Nucleus accumbens (tissue), 56 donors: ENCODE measurements at places on chromosomes 5 and 9.

DNA sequence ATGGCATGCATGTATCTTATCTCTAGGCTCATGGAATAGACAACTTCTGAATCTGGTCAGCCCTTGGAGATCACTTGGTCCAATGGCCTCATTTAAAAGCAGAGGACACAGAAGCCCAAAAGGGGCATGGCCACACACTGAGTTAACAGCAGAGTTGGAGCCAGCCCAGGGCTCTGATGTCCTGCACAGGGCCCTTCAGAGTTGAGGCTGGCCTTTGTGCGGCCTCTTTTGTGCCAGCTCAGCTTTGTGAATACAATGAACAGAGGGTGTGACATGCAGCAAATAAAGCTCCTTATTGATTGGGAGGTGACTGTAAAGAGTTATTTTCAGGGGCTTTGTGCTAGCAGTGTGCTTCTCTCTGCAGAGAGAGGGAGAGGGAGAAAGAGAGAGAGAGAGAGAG, 150.1 kb upstream of the STK32A start:
- DNase-seq: peak; percentile 79

DNA sequence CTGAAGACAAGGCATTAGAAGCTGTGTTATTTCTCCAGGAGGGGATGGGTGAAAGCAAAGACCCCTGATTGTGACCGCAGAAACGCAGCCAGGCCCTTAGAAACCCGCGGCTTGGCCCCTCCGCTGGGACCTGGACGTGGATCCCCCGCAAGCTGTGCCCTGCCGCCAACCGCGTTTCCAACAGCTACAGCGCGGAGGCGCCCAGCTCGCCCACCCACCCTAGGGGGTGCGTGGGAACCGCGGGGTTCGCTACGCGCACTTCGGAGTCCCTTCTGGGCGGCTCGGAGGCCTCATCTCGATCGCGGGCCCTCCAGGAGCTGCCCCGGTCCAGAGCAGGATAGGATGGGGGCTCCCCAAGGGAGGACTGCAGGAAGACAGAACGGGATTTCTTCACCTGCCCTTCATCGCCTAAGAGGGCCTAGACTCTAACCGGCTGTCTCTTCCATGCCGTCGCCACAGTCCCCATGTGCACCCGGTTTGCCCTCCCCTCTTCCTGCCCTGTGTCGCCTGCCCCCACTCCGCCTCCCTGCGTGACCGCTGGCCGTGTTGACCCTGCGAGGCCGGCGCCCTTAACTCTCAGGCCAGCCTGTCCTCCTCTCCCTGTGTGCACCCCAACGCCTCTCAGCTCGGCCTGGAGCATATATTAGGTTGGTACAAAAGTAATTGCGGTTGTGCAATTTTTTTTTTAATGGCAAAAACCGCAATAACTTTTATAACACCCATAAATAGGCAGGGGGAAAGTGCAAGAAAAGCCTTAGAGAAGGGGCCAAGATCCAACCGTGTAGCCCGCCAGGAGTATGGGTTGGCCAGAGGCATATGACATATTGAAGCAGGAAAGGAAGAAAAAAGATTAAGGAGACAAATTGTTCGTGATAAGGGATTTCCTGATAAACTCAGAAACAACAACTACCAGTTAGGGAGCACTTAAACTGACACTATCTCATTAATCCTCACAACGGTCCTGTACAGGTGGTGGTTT, 68.1 kb upstream of the FREM1 start:
- no peak for DNase-seq

DNA sequence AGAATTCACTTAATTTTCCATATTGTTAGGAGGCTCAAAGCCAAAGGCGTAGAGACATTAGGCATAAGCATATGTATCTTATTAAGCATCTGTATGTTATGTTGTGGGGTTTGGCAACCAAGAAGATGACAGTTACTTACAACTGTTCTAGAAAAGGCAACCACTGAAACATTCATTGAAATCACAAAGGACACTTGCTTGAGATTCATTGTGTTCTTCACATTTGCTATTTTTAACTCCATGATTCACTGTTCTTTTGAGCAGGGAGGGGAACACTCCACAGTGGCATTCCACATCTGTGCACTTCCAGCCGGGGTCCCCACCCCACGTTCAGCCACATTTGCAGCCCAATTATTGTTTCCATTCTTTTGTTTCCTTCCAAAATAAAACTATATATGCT, 107.1 kb downstream of the PALM2AKAP2 start:
- DNase-seq: no peak

DNA sequence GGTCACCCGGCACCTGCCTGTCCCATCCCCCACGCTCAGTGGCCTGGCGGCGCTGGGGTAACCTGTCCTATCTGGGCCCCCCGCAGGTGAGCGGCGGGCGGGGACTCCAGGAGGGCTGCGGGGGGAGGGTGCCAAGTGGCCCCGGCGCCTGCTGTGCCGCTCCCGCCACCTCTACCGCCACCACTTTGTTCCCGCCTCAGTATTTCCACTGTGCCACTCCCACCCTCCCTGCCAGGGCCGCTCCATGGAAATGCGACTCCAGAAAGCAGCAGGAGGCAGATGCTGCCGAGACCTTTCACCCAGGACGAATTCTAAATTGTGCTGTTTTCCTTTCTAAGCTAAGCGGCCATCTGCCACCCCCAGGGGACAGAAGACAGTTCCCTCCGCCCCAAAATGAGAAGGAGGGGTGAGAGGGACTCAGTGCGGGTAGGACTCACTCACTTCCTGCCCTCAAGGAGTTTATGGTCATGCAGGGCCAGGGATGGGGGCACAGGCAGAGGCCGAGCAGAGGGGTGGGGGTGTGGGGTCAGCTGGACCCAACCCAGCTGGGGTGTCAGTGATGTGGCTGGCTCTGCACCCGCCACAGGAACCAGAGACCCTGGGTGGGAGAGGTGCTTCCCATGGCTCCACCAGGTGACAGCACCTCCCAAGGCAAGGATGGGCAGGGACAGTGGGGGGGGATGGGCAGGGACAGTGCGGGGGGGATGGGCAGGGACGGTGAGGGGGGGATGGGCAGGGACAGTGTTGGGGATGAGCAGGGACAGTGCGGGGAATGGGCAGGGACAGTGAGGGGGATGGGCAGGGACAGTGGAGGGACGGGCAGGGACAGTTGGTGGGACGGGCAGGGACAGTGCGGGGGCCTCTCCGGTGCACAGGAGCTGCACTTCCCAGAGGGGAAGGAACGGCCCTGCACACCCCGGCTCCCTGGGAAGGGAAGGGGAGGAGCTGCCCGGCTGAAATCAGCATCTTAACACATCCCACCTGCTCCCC, 17.8 kb downstream of the NOTCH1 start:
- no peak for DNase-seq

DNA sequence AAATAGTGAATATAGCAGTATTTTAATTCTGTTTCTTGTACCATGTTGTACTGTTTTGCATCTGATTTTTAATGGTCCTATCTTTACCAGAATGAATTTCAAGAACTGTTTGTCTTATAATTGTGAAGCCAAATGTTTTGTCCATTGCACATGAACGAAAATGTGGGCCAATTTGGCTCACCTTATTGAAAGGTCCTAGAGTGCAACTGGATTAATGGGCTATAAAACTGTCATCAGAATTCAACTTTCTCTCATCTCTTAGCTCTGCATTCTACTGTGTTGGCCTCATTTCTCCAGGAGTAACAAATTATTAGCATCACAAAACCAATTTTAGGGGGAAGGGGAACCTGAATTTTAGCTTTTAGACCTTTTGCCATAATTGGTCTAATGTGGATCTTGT, 179.4 kb upstream of the NUDT12 start:
- no peak for DNase-seq

DNA sequence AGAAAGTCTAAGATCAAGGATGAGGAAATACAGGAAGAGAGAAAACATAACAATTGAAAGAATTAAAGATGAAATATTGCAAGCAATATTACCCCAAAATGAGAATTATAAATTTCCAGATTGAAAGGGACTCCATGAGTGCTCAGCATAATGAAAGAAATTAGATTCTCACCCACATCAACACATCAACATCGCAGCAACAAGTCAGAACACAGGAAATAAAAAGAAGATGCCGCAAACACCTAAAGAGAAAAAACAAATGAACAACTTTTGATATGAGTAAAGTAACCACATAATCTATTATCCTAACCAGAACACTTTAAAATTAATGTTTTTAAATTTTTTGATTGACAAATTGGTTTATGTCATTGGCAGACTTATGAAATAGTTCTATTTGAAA, 318.3 kb upstream of the PTGER4 start:
- no peak for DNase-seq

GRCh38 chr9:116003397-116003796, 150.2 kb upstream of the PAPPA start:
- DNase-seq: no peak

- DNase-seq: no peak
These were observed 73.9 kb downstream of the VAV2 start for GRCh38 chr9:133918111-133918813.

DNA sequence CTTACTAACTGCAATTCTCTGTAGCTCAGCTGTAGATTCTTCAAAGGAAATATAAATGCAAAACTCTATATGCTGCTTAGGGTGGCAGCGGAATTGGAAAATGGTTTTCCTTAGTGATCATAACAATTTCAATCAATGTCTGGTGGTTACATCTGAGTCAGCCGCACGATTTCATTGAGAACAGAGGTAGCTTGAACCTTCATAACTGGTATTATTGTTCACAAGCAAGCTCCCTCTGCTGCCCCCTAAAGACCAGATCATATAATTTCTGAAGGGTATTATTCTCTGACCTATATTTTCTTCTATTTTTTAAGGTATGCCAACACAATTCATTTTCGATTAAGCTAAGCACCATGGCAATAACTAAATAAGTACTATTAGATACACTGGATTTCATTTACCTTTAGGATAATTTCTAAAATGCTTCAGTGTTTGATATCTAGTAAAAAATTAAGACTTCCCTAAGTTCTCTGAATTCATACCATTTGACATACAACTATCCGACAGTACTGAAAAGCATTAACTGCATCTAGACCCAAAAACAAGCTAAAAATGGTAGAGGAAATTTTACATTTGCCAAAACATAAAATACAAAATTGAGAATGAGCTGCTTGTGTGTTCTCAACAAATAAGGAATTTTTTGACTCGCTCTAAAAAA, 181.1 kb upstream of the SPEF2 start:
- no peak for DNase-seq
